ENCODE measurements at places on chromosomes 12 and 14.
A peak's percentile ranks its signal among the peaks of the same experiment; 100 is the strongest.

DNA sequence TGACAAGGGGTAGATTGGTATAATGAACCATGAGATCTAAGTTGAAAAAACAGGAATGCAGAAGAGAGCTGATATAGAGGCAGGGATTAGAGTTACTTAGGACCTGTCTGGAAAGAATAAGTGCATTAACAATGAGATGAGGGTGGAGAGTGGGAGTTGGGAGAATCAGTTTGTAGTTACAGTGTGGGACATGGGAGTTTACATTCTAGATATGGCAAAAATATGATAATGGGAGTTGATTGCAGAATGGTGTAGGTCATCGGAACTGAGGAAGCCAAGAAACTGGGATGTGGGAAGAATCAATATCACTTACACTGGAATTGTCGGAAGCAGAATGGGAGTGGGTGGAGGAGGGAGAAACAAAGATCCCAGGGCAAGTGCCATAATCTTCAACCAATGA lies 301.1 kb upstream of the NPAS3 start:
- DNase-seq: no peak

- DNase-seq: peak; percentile 42
Observed at GRCh38 chr12:118189741-118190191, 53.8 kb downstream of the PEBP1 start.

DNA sequence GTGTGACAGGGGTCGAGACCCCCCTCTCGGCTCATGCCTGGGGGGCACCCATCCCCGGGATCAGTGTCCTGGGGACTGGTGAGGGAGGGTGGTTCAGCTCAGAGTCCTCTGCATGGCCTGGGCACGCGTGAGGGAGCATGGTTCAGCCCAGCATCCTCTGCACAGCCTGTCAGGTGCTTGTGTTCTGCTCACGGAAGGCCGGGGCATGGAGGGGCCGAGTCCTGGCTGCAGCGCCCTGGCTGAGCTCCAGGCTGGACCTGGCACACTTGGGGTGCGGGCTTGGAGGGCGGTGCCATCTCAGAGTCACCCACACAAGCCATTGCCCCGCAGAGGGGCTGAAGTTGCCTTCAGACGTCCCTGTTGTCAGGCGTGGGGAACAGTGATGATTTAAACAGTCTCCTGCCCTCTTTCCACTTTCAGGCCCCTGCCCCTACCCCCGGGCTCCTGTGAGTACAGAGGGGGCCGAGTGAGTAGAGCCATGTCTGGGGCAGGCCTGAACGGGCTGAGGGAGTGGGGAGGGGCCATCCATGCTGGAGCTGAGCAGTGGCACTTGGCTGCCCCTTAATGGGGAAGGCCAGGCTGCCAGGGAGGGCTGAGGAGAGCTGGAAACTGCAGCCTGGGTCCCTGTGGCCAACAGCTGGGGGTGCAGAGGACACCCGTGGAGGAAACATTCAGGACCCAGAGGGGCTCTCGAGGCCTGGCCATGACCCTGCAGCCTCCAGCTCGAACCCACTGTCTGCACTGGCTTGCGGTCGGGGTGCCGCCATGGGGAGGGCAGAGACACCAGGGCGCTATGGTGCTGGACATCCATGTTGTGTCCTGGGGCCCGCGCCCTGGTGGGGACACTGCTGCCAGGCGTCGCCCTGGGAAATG lies 22.5 kb downstream of the FBRSL1 start:
- no peak for DNase-seq

DNA sequence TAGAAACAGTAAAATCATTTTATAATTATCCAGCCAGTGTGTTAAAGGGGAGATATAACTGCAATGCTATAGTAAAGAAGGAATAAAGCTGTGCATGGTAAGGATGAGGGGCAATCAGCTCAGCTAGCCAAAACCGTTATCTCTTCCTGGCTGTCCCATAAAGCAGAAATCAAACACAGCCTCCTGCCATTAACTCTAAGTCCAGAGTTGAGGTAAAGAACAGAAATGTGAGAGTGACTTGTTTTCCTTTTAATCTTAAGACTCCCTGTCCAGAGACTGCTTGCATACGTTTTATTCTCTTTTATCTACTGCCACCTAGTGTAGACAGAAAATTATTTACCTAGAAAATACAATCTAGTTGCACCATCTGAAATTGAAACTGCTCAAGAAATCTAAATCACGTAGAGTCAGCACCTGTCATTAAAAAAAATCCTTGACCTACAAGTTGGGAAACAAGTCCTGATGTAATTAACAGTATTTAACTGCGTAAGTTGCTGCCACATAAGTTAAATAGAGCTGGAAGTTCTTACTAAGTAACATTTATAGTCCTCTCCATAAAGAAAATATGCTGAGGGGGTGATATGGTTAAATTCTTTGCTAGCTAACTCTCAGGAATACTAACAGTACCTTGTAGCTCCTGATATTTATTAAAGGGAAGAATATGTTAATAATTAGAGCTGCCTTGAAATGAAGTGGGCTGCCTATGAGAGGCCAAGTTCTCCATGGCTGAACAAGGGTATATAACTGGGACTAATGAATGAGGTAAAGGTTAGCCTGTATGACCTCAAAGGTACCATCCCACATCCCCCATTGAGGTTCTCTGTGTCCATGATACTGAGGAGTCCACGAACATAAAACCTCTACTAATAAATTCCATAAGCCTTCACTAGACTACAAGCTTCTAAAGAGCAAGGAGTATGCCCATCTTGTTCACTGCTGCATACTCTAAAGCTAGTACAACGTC lies 62.7 kb downstream of the GALNT4 start:
- DNase-seq: peak; percentile 39

- DNase-seq: no peak
Observed at GRCh38 chr12:105613887-105614286, 283.4 kb downstream of the C12orf75 start.

DNA sequence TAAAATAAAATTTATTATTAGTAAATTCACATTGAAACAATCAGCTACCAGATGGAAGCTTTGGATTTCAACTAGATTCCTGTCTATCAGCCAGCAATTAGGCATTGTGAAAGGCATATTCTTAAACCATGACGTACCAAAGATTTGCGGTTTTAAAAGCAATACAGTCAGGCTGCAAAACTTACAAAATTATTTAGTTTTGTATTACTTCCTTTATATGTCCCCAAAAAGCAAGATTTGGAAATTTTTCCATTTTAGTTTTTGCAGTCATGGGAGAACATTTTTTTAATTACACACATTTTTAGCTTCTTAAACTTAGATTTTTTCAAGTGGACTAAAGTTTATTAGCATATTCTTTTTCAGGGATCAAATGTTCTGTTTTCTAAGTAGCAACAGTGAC lies 225.0 kb upstream of the KITLG start:
- DNase-seq: no peak

- DNase-seq: no peak
Observed at GRCh38 chr12:49541911-49542505, 3.2 kb downstream of the KCNH3 start.

GRCh38 chr14:39320318-39320717 lies 86.6 kb downstream of the MIA2 start:
- DNase-seq: no peak

DNA sequence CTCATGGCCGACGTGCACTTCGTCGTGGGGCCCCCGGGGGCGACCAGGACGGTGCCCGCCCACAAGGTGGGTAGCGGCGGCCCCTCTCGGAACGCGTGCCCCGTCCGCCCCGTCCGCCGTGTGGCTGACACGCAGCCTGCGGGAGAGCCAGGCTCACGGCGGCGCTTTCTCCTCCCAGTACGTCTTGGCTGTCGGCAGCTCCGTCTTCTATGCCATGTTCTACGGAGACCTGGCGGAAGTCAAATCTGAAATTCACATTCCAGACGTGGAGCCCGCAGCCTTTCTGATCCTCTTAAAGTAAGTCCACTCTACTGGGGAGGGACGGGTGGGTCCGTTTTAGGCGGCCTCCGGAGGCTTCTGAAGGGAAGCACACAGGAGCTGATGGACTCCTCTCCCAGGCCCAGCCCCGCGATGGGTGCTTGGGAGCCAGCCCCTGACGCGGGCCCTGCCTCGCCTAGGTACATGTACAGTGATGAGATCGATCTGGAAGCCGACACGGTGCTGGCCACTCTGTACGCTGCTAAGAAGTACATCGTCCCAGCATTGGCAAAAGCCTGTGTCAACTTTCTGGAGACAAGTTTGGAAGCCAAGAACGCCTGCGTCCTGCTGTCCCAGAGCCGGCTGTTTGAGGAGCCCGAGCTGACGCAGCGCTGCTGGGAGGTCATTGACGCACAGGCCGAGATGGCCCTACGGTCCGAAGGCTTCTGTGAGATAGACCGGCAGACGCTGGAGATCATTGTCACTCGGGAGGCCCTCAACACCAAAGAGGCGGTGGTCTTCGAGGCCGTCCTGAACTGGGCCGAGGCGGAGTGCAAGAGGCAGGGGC lies 1.1 kb downstream of the BTBD6 start:
- no peak for DNase-seq

- DNase-seq: no peak
Observed at GRCh38 chr12:107884769-107885694, 110.5 kb downstream of the ASCL4 start.

- DNase-seq: no peak
Observed at GRCh38 chr12:47234576-47235141, 154.9 kb upstream of the AMIGO2 start.

- no peak for DNase-seq
Observed at GRCh38 chr14:50038398-50039119, 77.8 kb downstream of the VCPKMT start.

DNA sequence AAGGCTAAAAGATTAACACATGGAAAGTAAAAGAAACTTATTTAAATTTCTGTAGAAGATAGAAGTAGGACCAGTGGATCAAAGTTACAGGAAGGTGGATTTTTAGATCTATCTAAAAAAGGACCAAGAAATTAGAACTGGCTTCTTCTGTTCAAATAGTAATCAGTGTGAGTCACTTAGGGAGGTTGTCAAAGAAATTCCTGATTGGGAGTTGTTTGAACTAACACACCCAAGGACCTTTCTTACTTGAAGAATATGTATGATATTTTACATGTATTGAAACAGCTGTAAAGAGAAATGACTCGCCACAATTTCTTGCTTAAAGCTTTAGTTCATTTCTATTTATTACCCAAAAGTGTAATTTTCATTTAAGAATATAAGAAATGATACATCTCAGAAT lies 256.9 kb downstream of the RAD51B start:
- no peak for DNase-seq

DNA sequence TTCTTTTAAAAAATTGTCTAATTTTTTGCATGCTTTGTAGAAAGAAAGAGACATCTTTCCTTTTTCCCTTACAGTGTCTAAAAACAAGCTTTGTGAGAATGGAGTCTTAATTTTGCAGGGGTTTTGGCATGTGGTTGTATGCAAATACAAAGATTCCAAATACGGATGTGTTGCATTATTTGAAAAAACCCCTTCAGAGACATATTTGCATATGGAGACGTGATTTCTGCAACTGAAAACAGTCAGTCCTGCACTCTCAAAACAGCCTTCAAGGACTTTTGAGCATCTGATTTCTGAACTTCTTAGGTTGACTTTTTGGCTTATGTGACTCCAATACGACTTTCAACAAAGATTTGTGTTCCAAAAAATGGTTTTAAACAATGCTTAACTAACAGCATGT lies 7.8 kb downstream of the IRAK3 start:
- no peak for DNase-seq

DNA sequence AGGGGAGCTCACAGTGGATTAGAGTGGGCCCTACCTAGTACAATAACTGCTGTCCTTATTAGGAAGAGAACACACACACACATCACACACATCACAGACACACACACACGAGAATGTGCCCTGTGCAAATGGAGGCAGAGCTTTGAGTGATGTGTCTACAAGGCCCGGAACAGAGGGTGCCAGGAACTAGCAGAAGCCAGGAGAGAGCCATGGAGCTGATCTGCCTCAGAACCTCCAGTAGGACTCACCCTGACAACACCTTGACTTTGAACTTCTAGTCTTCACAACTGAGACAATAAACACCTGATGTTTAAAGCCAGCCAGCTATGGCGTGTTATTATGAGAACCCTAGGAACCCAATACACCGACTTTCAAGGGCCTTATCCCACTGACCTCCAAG lies 29.7 kb upstream of the FKBP4 start:
- no peak for DNase-seq

DNA sequence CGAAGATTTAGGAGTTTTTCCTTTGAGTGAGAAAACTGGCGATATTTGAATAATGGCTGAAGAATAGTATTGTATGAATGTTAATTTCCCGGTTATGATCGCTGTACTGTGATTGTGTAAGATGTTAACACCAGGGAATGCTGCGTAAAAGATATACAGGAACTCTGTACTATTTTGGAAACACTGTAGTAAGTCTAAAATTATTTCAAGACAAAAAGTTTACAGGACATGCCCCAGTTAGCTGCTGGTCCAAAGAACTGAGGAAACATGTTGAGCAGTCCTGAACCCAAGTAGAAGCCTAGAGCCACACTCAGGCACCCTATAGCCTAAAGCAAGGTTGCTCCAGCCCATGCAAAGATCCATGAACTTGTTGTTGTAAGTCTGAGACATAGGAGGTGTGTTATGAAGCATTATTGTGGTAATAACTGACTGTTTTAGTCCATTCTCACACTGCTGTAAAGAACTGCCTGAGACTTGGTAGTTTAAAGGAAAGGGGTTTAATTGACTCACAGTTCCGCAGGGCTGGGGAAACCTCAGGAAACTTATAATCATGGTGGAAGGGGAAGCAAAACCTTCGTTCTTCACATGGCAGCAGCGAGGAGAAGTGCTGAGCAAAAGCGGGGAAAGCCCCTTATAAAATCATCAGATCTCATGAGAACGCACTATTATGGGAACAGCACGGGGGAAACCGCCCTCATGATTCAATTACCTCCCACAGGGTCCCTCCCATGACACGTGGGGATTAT lies 99.8 kb upstream of the RESF1 start:
- DNase-seq: no peak

GRCh38 chr12:66456612-66457011 lies 154.3 kb downstream of the HELB start:
- DNase-seq: no peak

DNA sequence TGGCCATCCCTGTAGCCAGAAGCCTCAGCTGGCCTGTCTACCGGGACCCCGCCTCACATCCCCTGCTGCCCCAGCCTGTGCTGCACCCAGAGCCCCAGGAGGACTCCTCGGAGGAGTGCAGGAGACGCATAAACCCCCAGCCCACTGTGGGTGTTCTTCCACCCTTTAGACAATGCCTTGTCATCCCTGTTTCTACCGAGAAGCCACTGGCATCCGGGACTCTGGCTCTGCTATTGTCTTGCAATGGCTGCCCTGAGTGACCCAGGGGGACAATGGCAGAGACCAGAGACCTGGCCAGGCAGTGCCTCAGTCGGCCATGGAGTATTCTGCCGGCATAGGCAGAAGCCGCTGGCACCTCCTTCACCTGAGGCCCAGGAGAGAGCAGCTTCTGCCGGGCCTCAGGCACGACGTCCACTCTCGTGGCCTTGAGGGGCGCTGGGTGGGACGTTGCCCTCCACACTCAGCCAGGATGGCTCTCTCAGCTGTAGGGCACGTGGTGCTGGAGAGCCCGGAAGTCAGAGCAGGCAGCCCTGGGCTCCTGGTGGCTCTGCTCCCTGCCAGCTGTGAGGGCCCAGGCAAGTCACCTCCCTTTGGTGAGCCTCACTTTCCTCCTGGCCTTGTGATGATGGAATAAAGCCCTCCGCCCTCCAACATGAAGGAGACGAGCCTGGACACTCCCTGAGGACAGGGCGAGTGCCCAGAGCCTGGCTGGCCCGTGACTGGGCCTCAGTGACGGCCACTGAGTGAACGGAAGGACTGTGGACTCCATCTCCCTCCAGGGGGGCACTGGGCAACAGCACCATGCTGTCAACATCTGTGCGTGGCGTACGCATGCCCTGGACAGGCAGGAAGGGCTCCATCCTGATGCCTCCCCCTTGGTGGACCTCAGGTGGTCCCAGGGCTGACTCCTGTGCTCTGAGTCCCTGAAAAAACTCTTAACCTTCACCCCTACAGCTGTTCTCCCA lies 41.0 kb downstream of the TRAFD1 start:
- no peak for DNase-seq

Data from NCI-H524 treated with DMSO at 0.1 percent for 48 hours (cell line).